Natural killer cell treated with Interleukin-12 subunit alpha and Interleukin-12 subunit beta and Interleukin-15 and Interleukin-18, amount 100 ng/mL, for 72 hours (primary cell): ENCODE measurements at places on chromosomes 3 and 15. TPM values are rescaled to one million over a fixed set of nuclear protein-coding genes. Genes with fewer than 3 reads are reported as not detected.

Gene CYP1A2
- not detected for total RNA-seq

Gene SKOR1
- total RNA-seq, result 0.42 TPM

Gene HDDC3
- 30.5 TPM for total RNA-seq

Gene GOLGA8J
- total RNA-seq, result not detected

Gene SLC28A2
- not detected for total RNA-seq

DNA sequence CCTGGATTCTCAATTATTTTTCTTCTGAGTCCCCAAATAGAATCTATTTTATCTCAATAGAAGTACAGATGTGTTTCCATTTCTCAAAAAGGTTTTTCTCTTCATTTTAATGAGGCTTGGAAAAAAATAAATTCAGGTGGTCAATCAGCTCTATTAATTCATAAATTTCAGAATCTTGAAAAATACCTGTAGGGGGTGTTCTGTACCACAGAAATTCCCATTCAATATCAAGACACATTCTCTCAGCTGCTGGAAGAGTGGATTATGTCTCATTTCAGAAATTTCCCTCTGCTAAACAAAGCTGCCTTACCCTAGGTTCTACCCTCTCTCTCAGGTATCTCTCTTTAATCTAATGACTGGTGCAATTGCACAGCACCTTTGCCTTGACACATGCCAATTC, 1121.2 kb downstream of the SI start:
- peaks cover 13% of the 10 kb centered on the region for H3K36me3 ChIP-seq
- no peak overlapping the region for H3K27ac ChIP-seq
- H3K4me3 ChIP-seq, result no peak overlapping the region
- DNase-seq, result no peak

DNA sequence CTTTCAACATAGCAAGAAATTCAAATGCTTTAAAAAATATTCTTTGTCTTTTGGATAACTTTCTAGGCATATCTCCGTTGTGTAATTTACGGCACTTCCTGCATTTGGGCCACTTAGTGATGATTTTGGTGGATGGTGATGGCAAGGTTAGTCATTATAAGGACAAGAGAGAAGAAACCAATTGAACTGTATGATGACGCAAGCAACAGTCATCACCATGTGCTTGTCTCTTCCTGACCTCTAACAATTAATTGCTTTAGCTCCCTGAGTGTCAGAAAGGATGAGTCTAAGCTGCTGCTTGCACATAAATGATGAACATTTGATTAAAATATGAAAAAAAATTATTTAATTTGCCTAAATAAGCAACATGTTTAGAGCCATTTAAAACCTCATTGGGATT, 11.3 kb upstream of the P2RY12 start:
- H3K27me3 ChIP-seq, result peaks cover 5% of the 10 kb centered on the region
- no peak overlapping the region for H3K4me3 ChIP-seq
- H3K36me3 ChIP-seq, result no peaks in the 10 kb centered on the region
- no peaks in the 10 kb centered on the region for H3K4me1 ChIP-seq
- H3K27ac ChIP-seq, result no peak overlapping the region

GRCh38 chr15:52760562-52760961, 29.6 kb downstream of the ONECUT1 start:
- H3K36me3 ChIP-seq, result no peaks in the 10 kb centered on the region
- no peak overlapping the region for H3K27ac ChIP-seq
- peaks cover 31% of the 10 kb centered on the region for H3K27me3 ChIP-seq
- no peaks in the 10 kb centered on the region for H3K4me1 ChIP-seq

- H3K27ac ChIP-seq, result no peak overlapping the region
- H3K4me1 ChIP-seq, result no peaks in the 10 kb centered on the region
- no peak for DNase-seq
- H3K27me3 ChIP-seq, result peaks cover 11% of the 10 kb centered on the region
Measured at GRCh38 chr3:171846597-171846996, 3.4 kb downstream of the TMEM212 start.
